Hematopoietic multipotent progenitor cell treated with erythropoietin and hydrocortisone succinate and interleukin-3 and kit ligand, for 4 days (in vitro differentiated cells): ENCODE measurements at places on chromosomes 2 and 18.
A peak's percentile ranks its signal among the peaks of the same experiment; 100 is the strongest.

- DNase-seq, result peak; percentile 93
Measured at GRCh38 chr2:156436497-156437085, 412 bp downstream of the GPD2 start.

GRCh38 chr2:241993386-241994005 is 124.0 kb downstream of the RTP5 start:
- no peak for DNase-seq

DNA sequence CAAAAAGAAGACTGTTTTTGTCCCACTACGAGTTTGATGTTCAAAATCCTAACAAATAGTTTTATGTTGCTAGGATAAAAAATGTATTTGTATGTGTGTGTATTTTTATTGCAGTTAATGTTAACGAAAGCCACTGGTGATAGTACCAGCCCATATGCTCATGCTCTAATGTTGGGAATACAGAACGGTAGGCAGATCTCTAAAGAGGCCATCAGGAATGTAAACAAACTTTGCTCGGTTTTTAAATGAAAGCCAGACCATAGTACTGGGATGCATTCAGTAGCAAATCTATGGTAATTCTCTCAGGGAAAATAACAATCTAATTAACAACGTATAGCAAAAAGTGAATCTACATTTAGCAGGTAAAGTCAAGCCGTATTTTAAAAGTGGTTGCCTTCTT is 208.1 kb downstream of the NEDD4L start:
- no peak for DNase-seq

DNA sequence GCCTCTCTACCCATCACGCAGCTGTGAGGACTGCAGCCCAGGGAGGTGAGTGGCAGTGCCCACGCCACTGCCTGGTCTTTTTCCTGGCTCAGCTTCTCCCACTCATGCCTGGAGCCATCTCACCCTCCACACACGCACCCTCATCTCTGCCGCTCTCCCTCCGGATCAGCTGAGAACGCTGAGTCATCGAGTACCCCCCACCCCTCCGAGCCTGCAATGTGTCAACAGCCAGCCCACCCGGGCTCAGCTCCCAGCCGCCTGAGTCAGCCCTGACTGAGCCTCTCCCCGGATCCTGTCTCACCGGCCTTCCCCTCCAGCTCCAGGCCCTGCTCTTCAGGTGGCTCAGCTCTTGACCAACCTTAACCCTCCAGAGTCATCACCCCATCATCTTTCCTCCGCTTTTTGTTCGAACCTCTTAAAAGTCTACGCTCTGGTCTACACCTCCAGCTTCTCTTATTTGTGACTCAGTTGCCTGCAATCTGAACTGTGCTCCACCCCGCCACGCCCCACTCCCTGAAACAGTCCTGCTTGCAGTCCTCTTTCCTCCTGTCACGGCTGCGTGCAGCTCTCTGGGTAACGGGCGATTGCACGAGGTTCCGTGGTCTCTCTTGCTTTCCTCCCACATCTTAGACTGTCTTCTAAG is 94.4 kb upstream of the ASAP2 start:
- DNase-seq, result peak; percentile 37

GRCh38 chr18:30277676-30278075 is 764.9 kb downstream of the DSC3 start:
- DNase-seq, result no peak

DNA sequence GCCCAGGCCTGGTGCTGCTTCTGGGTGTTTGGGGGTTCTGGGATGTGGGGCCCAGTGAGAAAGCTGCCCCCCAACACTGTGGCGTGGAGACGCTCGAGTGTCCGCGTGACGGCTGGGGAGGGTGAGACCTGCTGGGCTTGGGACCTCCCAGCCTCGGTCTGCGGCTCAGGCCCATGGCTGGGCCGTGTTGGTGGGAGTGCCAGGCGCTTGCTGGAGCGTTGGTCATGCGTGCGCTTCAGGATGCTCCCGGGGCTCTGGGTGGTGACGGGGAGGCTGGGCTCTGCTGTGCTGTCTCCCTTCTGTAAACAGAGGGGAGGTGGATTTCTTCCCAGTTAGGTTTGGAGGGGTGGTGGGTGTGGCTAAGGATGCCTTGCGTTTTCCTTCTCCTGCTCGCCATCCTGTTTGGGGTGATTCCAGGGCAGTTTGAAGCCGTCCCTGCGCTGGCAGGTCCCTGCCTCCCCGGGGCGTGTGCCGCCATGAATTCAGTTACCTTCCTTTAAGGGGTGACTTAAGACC is 606 bp downstream of the GAL3ST2 start:
- DNase-seq, result no peak

- DNase-seq, result no peak
Measured at GRCh38 chr2:97617911-97618310, 28.0 kb upstream of the COX5B start.

- no peak for DNase-seq
Measured at GRCh38 chr2:239676716-239677452, 276.1 kb upstream of the HDAC4 start.

DNA sequence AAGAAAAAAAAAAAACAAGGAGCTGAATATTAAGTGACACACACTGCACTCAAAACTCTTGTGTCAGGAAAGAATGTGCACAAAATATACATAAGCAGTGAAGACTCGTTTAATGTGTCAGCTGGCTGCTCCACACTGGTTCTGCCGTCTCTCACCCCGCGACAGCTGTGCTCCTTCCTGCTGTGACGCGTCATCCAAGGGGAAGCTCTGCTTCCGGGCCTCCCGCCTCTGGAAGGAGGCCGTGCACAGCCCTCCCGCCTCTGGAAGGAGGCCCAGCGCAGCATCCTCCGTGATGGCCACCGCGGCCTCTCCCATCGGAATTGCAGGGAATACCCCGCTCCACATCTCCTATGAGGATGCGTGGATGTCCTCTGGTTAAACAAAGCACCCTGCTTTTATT is 151.0 kb downstream of the HDAC4 start:
- DNase-seq, result no peak

- DNase-seq, result no peak
Measured at GRCh38 chr2:233174137-233174536, 77.3 kb upstream of the ATG16L1 start.

GRCh38 chr2:168044579-168044978 is 202.8 kb downstream of the STK39 start:
- no peak for DNase-seq

GRCh38 chr2:232377841-232378734 is 463 bp upstream of the ALPP start:
- no peak for DNase-seq

DNA sequence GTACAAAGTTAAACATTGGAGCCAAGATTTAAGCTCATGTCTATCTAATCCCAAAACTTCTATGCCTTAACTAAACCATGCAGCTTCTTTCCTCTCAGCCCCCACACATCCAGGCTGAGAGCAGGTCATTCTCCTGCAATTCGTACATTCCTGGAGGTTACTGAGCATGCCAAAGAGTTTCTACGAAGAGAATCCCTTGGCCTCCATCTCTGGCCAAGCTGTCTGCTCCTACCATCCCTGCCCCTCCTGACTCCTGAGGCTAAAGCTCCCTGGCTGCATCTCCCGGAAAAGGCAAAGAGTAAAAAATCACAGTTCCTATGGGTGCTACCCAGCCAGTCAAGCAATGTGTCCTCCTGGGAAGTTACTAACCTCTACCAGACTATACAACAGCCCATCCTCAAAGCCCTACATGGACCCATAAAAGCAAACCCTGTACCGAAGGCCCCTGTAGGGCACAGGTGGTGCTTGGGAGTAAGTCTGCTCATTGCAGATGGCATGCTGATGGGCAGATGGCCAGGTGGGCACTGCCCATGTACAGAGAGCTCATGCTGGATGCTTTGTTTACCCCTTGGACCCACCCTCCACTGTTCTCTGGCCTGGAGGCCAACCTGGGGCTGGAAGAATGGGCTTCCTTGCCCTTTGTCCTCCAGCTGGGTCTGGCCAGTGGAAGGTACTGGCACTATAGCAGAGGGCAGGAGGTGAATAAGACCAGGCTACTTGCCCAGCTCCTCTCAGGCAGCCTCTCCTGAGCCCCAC is 99.5 kb downstream of the TTC32 start:
- no peak for DNase-seq

DNA sequence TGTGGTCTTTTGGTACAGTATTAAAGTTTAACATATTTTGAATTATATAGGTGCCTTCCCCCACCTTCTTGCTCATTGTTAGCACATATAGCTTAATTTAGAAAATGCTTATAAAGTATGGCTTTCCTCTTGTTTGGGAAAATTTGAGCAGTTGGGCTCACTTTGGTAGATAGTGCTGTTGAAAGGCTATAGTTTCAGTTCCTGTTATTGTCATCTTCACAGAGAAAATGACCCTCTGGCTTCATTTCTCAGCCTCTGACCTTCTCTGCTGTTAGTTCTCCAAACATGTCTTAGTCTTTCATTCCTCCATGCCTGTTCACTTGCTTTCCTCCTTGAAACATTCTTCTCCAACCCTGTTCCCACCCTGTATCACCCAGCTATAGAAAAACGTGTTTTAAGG is 200.6 kb downstream of the WDR7 start:
- DNase-seq, result no peak

DNA sequence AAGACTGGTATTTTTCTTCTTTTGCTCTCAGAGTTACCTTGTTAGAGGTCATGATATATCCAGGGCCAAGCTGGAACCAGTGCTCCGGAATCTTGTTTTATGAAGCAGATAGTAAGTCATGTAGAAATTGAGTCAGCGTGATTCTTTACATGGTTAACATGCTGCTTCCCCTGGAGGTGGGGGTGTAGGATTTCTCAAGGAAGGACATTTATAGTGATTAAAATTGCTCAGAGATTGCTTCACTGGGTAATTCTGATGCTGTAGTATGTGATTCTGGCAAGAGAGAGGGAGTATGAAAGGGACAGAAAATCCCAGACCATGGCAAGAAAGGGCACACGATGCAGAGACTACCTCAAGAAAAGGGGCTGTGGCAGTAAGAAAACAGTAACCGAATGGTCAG is 8.0 kb upstream of the MYL1 start:
- no peak for DNase-seq

GRCh38 chr2:37802899-37803379 is 122.1 kb upstream of the RMDN2 start:
- no peak for DNase-seq

- no peak for DNase-seq
Measured at GRCh38 chr18:6362559-6363129, 52.1 kb downstream of the L3MBTL4 start.
